ENCODE measurements at places on chromosomes 2 and 18.

- no peak for DNase-seq
These were observed 19.7 kb upstream of the TNFAIP6 start for GRCh38 chr2:151337643-151338042.

DNA sequence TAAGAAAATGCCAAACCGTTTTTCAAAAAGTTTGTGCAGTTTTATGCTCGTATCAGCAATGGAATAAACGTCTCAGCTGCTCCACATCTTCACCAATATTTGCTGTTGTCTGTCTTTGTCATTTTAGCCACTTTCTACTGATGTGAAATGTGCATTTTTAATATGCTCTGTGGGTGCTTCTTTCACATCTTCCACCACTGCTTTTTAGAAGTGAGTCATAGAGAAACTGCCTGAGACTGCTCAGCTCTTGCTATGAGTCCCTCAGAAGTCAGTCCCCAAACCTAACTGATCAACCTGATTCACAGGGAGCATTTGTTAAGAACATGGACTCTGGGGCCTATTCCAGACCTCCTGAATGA, 41.0 kb upstream of the EPC2 start:
- no peak for DNase-seq

GRCh38 chr2:180583441-180584140, 396.8 kb upstream of the UBE2E3 start:
- DNase-seq = no peak

- DNase-seq = no peak
These were observed 309.9 kb downstream of the NDUFA10 start for GRCh38 chr2:239715202-239715601.

- DNase-seq = no peak
These were observed 110.0 kb downstream of the HDAC4 start for GRCh38 chr2:239290618-239291474.

- DNase-seq = no peak
These were observed 22.5 kb downstream of the ELMOD3 start for GRCh38 chr2:85377083-85377482.

- DNase-seq = no peak
These were observed 49.7 kb downstream of the STAT1 start for GRCh38 chr2:190964170-190964795.

GRCh38 chr2:174963437-174964400, 41.5 kb downstream of the CHN1 start:
- DNase-seq = no peak

DNA sequence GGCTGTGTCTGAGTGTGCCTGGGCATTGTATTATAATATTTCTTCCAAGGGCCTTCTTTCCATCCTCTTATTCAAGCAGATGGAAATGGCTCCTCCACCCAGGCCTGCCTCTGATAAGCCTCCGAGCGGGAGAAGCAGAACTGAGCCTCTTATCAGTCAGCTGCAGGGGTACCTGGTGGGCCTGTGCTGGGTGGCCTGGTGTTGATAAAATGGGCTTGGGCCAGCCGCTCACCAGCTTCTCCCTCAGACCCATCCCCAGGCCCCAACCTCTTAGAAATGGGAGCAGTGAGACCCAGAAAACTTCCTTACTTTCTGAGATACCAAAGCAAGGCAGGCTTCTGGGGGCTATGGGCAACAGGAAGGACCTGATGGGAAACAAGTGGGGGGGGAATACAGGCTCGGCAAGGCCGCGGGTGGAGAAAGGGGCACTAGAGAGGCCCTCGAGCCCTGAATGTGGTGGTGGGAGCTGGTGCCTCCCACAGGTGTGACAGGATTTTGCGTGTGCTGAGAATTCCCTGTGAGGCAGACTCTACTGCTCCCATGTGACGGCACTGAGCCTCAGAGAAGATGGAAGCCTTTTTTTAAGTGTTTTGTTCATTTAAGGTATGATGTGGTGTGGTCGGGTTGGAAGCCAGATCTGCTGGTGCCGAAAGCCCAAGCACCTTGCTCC, 18.3 kb downstream of the GYPC start:
- no peak for DNase-seq

GRCh38 chr2:177296040-177296439, 31.5 kb upstream of the NFE2L2 start:
- no peak for DNase-seq

- DNase-seq = no peak
These were observed 63.2 kb upstream of the TCF4 start for GRCh38 chr18:55651236-55651635.

DNA sequence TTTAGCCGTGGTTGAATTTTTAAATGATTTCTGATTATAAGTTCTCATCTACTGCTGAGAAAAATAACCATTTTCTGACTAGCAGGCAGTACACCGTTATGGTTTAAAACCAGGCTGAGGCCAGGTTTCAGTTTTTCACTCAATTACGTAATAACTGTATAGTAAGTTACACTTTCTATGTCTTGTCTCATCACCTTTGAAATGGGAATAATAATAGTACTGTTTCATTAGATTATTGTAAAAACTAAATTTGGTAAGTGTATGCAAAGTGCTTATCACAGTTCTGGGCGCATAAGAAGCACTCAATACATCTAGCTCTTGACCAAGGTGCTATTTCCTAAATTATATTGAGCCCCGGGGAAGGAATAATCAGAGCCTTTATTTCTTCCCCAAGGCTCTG, 76.8 kb downstream of the LIMS1 start:
- DNase-seq = no peak

DNA sequence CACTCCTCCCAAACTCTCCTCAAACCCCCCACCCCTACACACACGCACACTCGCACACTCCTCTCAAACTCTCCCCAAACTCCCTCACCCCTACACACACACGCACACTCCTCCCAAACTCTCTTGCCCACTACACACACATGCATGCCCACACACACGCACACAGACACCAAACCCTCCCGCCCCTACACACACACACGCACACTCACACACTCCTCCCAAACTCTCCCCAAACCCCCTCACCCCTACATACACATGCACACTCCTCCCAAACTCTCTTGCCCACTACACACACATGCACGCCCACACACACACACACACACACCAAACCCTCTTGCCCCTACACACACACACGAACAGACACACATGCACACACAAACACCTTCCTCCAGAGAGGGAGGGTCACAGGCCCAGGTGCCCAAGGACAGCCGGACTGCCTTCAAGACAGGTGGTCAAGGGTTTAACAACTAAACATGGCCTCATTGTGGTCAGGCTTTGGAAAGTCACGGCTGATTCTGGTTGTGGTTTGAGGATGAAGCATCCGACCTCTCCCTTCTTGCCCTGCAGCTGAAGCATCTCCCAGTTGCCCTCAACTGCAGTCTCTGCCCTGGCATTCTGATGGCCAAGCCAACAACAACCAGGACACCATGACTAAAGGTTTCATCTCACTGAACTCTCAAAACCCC, 72.3 kb upstream of the SNTG2 start:
- DNase-seq = no peak

- no peak for DNase-seq
These were observed 63.0 kb downstream of the TWIST2 start for GRCh38 chr2:238910751-238911351.

- no peak for DNase-seq
These were observed 4.3 kb upstream of the SPAG16 start for GRCh38 chr2:213279971-213280370.

GRCh38 chr2:161104054-161104553, 56.1 kb upstream of the TANK start:
- DNase-seq = no peak

GRCh38 chr2:134712299-134712698, 6.5 kb downstream of the TMEM163 start:
- no peak for DNase-seq

- DNase-seq = no peak
These were observed 45.8 kb upstream of the FLACC1 start for GRCh38 chr2:201402651-201403562.

Data from DMS 273 treated with DMSO at 0.1 percent for 48 hours (cell line).